GM04503 (cell line): ENCODE measurements at places on chromosomes 4 and X.

DNA sequence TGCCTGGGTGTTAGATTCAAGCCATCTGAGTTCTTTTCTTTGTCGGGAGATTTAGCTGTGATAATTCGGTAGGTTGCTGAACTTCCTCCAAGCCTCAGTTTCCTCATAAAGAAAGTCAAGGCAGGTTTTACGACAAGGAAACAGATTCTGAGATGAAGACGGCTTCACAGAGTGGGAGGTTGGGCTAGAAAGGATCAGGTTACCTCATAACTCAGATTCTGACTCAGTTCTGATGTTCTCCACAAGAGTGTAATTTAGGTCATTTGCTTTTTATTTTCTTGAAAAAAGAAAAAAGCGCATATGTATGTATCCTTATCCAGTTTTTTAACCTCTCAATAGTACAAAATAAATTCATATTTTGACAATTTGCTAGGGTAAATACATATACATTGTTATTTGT, 47.2 kb upstream of the ELOVL6 start:
- peak; percentile 2 for DNase-seq

DNA sequence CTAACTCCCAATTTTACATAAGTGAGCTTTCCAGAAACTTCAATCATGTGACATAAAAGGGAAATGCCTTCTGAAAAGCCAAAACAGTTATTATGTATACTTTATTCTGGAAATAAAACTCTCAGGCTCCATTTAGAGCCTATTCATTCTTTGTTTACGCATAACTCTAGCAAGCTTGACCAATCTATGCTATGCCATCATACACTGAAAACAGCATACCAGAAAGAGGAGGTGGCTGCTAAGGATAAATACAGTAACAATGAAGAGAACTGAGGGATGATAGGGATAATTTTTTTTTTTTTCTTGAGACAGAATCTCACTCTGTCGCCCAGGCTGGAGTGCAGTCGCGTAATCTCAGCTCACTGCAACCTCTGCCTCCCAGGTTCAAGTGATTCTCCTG, 24.4 kb downstream of the CDKL2 start:
- DNase-seq, result no peak

DNA sequence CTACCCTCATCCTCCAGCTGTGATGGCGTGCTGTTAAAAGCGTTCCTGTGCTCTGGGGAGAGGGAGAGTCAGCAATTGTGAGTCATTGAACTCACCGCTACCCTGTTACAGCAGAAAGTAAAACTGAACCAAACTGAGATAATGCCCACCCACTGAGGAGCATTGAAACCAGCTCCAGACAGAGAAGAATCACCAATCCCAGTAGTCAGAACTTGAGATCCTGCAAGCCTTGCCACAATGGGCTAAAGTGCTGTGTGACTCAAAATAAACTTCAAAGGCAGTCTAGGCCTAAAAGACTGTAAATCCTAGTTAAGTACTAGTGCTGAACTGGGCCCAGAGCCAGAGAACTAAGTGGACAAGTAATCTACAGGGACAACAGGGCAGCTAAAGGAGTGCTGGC, 1394.2 kb upstream of the DIAPH2 start:
- no peak for DNase-seq

- no peak for DNase-seq
These were observed 111.1 kb downstream of the HMX1 start for GRCh38 chr4:8760561-8760960.

GRCh38 chr4:88242144-88242543, 42.2 kb downstream of the PPM1K start:
- no peak for DNase-seq

GRCh38 chr4:33551244-33551643, 2693.1 kb downstream of the ARAP2 start:
- no peak for DNase-seq

DNA sequence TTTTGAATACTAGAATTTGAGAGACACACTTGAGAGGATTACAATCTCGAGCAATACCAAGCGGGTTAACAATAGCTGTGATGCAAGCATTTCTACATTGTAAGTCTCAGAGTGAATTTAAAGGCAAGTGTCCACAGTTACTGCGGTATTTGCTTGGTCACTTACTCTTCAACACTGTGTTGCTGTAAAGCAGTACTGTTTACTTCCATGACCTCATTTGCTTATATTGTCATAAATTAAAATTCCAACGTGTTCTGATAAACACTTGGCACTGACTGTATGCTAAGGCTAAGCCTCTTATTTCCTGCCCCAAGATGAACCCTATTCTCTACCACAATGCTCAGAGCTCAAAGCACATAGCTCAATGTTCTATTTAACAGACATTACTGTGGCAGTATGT, 11.1 kb downstream of the EXOC1L start:
- DNase-seq, result no peak

- DNase-seq, result no peak
These were observed 116.8 kb downstream of the TENT5D start for GRCh38 chrX:80537096-80537495.

DNA sequence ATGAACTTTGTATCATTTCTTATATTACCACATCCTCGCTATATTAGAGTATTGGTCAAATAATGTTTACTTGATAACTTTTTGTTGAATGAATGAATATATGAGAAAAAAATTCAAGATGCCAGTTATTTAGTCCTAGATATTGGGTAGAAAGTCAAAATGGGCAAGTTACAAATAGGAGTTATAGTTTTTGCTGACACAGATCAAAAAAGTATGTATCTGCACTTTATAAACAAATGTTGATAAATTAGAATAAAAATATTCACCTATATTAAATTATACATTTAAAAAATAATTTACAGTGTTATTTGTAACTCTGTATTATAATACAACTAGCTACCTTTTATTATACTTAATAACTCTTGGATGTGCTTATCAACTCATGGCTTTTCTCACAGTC, 57.8 kb upstream of the NDST4 start:
- no peak for DNase-seq

GRCh38 chr4:153065276-153065675, 129.2 kb downstream of the FHDC1 start:
- no peak for DNase-seq

DNA sequence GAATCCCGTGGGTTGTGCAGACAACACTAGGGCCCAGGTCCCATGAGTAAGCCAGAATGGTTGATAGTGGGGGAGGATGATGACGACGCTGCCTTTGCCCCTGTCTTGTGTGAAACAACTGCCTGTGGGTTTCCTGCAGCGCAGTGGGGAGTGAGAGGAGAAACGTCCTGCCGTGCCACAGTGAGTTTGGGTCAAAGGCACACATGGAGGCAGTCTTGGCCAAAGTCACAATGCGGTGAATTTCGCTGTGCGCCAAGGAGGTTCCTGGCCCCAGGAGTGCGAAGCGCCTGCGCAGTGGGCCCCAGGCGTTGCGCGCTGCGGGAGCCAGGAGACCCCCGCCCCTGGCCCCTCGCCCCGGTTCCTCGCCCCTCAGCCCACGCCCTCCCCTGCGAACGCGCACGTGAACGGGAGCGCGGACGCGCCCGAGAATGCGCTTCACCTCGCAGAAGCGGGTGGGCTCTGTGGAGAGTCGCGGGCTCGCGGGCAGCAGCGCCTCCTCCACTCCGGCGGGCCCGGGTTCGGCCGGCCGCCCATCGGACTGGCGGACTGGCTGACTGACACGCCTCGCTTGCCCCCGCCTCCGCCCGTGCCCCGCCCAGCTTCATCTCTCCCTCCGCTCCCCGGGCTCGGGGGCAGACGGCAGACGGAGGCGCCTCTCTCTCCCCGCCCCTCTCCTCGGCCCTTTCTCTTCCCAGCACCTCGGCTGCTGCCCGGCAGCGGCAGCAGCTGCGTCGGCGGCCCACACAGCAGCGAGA, at the start of gene NUDT10:
NUDT10 (plus strand) TSS at position 635 of the 755 bp plus-strand sequence. CDS start 144 bp downstream, outside the sequence.
- DNase-seq, result no peak

GRCh38 chr4:99234331-99235010, 15.4 kb upstream of the ADH6 start:
- peak; percentile 3 for DNase-seq

DNA sequence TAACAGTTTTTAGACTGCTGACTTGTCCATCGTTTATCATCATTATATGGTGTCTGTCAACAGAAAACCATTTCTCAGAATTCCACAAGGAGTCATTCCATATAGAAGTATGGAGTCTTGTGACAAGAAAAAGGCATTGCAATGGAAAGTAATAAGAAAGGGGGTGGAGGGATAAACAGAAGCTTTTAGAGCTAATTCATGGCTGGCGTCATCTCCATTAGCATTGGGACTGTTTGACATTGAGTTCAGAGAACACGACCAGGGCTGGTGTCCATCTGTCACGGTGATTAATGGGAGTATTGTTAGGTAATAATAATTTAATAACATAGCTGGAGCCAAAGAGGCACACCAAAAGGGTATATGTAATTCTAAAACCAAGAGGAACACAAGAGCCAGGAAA, 101.9 kb upstream of the SFRP2 start:
- no peak for DNase-seq

- peak; percentile 11 for DNase-seq
These were observed 112.8 kb upstream of the LRPAP1 start for GRCh38 chr4:3644849-3645627.

- no peak for DNase-seq
These were observed 31.0 kb downstream of the TRPC5 start for GRCh38 chrX:112051576-112051975.

DNA sequence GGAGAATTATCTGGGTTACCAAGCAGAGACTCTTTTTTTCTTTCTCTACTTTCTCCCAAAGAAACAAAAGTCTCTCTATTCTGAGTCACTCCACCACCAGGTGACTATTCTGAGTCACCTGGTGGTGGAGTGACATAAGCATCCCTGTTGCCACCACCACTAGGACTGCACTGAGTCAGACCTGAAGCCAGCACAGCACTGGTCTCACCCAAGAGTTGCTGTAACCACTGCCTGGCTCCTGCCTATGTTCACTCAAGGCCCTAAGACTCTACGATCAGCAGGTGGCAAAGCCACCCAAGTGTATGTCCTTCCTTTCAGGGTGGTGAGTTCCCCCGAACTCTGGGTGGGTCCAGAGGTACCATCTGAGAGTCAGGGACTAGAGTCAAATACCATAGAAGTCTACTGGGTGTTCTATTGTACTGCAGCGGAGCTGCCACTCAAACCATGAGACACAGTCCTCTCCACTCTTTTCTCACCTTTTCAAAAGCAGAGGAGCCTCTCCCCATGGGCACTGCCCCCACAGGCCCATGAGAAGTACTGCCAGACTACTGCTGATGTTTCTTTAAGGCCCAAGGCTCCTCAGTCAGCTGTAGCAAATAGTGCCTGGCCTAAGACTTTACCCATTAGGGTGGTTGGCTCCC, 209.6 kb upstream of the IRS4 start:
- no peak for DNase-seq

- no peak for DNase-seq
These were observed 135.5 kb downstream of the REPS2 start for GRCh38 chrX:17081968-17082367.

DNA sequence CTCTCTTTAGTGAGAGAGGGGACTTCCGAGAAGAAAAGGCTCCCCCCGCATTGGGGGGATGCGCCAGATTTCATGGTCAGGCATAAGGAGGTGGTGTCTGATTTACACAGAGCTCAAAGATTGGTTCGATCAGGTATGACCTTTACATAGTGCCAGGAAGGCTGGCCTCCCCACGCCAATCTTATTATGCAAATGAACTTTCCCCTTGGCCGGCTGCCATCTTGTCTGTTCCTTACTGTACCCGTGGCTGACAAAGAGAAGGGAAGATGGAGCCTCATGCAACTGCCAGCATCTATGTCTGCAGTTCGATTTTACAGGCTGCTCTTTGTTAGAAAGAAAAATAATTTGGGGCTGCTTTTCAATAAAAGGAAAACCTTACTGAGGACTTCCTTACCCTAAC, 197.2 kb downstream of the GPM6A start:
- no peak for DNase-seq

DNA sequence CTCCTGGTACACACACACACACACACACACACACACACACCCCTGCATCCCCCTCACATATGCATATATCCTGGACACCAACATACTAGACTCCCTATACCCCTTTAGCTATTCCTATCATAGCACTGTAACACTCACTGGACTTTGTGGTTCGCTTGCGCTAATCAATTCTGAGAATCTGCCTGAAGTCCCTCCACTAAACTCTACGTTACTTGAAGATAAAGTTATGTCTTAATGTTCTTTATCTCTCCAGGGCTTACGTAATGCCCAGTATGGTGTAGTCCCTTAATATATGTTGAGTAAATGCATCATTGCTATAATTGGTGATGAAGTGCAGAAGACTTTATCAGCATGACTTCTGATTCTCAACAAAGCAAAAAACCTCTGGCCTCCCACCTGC, 32.3 kb downstream of the PTCHD1 start:
- no peak for DNase-seq

- DNase-seq, result no peak
These were observed 279.9 kb upstream of the SLIT2 start for GRCh38 chr4:19971829-19972228.

GRCh38 chrX:118496763-118497079, 1.1 kb downstream of the DOCK11 start:
- DNase-seq, result no peak

DNA sequence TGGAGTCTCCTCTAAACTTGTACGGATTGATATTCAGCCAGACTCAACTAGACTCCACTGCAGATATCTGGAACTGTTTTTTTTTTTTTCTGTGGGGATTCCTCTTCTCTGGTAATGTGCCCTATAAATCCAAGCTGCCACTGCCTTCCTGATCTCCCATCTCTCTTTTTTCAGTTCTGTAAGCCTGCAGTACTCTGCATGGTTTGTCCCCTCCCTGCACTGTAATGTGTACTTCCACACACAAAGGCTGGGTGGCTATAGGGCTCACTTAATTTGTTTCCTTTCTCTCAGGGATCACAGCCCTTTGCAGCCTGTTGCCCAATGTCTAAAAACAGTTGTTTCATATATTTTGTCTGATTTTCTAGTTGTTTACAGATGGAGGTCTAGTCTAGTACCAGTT, 84.7 kb upstream of the RPA4 start:
- DNase-seq, result no peak

- no peak for DNase-seq
These were observed 5.2 kb downstream of the RPS4X start for GRCh38 chrX:72271812-72272211.

DNA sequence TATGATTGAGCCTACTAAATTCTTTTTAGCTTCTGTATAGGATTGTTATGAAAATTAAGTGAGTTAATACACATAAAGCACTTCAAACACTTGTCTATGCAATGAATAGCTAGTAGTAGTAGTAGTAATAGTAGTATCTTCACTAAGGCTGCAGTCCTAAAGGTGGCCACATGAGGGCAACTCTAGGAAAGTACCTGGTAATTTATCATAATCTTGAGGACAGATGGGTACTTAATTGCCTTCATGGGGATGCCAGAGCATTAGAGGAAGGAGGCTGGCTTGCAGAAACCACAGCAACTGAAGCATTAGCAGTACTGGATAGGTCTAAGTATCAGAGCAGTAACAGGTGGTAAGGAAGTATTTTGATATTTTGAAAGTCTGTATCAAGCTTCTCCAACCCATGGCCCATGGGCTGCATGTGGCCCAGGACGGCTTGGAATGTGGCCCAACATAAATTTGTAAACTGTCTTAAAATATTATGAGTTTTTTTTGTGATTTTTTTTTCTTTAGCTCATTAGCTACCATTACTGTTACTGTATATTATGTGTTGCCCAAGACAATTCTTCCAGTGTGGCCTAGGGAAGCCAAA, 17.3 kb downstream of the NIPAL1 start:
- DNase-seq, result no peak
